ENCODE measurements at places on chromosomes 5 and 9. TPM values are rescaled to one million over a fixed set of nuclear protein-coding genes. Genes with fewer than 3 reads are reported as not detected.

DNA sequence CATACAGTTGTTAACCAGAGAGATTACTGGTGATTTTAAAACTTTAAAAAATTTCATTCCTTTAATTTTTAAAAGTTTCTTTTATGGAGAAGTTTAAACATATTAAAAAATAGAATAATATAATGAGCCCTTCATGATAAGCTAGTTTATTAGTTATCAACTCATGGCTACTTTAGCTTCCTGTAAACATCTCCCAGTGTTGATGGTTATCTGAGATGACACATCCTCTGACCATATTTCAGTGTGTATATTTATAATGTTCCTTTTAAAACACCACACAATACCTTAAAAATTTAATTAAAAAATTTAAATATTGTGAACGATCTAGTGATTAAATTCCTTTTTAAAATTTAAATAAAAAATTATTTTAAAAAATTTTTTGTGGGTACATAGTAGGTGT lies 74.1 kb downstream of the IPO11 start:
- no peaks in the 10 kb centered on the region for H3K4me1 ChIP-seq
- H3K4me3 ChIP-seq = no peak overlapping the region
- H3K36me3 ChIP-seq = peaks cover 17% of the 10 kb centered on the region
- no peak for DNase-seq

PRRT1B gene
- total RNA-seq = not detected

DNA sequence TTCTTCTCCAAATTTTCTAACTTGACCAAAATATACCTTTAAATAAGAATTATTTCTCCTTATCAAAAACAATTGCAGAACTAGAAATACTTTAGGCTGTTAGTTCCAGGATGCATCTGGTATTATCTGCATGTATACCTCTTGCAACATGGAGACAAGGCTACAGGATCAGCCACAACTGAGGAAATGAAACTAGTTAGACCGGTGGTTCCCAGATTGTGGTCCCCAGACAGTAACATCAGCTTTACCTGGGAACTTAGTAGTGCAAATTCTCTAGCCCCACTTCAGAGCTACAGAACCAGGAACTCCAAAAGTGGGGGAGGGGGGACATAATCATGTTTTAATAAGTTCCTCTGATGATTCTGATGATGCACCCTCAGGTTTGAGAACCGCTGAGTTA lies 61.6 kb upstream of the C9orf72 start:
- no peak overlapping the region for H3K27ac ChIP-seq
- H3K27me3 ChIP-seq = no peaks in the 10 kb centered on the region

- no peak overlapping the region for H3K4me3 ChIP-seq
- DNase-seq = no peak
- H3K4me1 ChIP-seq = no peaks in the 10 kb centered on the region
- no peak overlapping the region for H3K27ac ChIP-seq
Observed at GRCh38 chr9:37669232-37669631, 18.5 kb downstream of the FRMPD1 start.

CACFD1 gene
- 8.0 TPM for total RNA-seq
